ENCODE measurements at places on chromosomes 11 and 22.
A peak's percentile ranks its signal among the peaks of the same experiment; 100 is the strongest.

DNA sequence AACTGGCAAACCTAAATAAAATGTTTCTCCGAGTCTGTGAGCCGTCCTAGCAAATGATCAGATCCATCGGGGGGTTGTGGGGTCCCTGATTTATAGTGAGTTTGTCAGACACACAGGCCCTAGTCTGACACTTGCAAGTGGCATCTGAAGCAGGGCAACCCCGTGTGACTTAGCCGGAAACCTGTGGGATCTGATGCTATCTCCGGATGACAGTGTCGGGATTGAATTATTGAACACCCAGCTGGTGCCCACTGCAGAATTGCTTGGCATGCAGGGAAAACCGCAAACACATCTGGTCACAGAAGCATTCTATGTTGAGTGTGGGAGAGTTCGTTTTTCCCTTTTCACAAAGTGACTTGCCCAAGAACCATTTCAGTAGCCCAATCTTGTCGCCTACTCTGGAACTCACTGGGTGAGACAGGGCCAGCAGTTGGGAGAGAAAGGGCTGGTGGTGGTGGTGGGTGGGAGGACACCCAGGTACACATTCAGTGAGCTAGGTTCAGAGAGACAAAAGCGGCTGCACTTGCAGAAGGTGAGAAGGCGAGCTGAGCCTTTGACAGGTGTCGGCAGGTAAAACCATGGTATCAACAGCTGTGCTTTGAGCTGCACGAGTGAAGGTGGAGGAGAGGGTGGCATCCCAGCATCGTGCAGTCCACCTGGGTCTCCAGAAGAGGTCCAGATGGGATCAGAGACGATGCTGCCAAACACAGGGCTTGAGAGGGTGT is 33.7 kb upstream of the B3GAT1 start:
- DNase-seq: no peak

DNA sequence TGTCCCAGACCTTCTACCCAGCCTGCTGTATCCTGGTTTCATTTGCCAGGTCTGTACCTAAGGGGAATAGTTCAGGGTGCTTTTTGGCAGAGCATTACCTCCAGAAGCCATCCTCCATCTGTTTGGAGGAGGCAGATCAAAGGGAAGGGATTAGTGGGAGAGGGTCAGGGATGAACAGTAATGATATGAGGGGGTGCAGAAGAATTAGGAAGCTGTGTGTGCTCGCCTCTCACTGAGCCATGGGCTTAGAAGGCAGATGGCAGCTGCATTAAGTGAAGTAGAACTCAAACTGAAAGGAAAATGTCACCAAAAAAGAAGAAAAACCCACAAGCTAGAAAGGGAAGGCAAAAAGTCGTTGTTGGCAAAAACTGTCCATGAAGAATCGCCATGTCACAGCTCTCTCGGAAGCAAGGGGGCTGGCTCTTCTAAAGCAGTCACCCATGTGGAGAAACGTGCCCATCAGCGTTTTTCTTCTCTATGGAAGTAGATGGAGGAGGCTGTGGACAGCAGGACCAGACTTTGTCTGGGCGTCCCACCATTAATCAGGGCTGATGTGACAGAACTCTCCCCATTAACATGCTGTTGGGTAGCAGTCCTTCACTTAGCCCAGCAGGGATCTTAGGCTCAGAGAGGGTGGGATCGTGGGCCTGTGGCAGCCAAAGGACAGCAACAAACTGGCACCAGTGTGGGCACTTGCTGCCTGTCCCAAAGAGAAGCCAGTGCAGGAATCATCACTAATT is 46.8 kb downstream of the CEP164 start:
- DNase-seq: no peak

- no peak for DNase-seq
Observed at GRCh38 chr11:1930462-1930830, 10.9 kb downstream of the TNNT3 start.

- no peak for DNase-seq
Observed at GRCh38 chr22:40517631-40518030, 118.9 kb downstream of the MRTFA start.

DNA sequence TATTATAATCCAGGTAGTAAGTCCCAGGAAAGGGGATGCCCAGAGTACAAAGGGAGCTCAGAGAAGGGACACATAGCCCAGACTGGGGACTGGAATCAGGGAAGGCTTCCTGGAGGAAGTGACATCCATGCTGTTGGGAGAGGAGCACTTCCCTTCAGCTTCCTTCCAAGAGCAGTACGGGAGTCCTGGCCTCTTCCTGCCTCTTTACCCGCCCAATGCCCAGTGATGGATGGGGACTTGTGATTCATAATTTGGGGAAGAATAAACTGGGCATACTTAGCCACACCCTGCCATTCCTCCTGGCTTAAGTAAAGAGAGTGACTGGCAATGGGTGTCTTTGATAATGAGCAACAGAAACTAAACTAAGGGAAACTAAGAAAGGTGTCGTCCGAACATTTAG is 11.5 kb downstream of the C11orf91 start:
- no peak for DNase-seq

DNA sequence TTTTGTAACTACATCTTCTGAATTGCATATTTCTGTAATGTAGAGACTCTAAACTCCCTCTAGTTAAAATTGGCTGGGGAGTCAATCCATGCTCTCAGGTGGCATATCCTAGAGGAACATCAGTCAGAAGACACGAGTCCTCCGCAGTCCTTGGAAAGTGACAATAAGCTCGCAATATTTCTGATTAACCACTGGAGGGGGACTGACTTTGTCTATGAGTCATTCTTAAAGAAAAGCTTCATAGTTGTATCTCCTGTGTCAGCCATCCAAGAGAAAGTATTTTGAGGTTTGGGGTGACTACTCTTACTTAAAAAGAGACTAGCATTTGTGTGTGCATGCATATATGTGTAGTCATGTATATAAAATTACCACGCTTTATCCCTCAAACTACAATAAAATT is 60.2 kb downstream of the SLN start:
- DNase-seq: no peak

- DNase-seq: peak; percentile 77
Observed at GRCh38 chr22:42635531-42635930, 4.9 kb downstream of the ATP5MGL start.

- DNase-seq: no peak
Observed at GRCh38 chr22:30873661-30874060, 94.9 kb downstream of the MORC2 start.

DNA sequence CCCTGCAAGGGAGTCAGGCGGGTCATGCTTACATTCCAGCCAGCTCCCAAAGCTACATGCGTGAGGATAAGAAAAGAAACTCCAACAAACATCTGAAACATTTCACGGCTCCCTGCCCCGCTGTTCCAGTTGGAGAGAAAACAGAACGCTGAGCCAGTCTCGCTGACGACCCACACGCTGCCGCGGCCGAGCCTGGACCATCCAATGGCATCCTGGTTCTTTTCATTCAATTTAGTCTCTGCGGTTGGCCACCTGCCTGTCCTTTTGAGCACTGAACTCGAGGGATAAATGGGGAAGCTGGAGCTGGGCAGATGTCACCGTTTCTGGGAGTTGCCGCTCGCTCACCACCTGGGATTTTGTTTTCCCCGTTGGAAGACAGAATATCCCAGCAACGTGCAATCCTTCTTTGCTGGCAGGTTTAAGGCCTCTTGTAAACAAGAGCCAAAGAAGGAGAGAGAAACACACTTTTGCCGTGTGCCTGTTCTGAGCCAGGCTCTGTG is 45.3 kb upstream of the SHISAL1 start:
- peak; percentile 18 for DNase-seq

- DNase-seq: no peak
Observed at GRCh38 chr22:37634417-37634924, 5.0 kb upstream of the SH3BP1 start.

DNA sequence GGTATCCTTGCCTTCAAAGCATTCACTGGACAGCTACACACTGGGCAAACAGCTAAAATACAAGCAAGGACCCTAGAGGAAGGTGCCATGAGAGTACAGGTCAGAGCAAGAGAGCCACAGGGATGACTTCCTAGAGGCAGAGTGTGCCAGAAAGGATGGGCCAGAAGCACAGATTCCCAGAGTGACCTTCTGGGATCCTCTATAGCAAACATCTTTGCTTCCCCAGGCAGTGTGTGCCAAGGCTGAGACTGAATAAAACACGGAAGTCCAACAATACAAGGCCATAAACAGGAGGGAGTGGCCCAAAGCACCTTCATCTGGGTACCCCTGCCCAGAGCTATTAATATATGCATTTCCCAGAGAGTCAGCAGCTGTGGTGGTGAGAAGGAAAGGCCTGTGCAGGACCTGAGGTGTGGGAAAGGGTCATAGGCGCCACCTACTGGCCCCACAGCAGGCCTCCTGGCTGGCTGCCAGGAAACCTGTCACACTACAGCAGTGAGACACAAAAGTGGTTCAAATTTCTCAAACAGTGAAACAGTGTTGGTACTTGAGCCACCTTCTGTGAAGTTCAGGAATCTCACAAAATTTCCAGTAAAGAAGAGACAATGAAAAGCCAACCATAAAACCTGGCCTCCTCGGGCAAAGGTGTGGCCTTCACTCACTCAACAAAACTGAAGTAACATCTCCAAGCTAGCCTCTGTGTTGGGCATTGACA is 20.3 kb downstream of the CLPB start:
- DNase-seq: peak; percentile 81

DNA sequence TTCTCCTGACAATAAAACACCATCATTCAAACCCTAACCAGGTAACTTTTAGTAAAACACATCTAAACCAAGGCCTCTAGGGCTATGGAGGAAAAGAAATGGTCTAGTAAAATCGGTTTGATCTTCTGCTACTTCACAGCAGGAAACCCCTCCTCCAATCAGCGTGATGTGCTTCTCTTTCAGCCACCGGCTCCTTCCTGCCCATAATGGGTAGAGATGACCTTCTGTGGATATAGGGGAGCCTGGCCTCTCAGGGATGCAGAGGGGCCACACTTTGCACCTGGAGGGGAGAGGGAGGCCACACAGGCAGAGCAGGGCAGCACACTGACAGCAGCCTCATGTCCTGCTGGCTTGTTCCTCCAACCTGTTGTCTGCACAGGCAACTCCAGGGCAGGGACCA is 6.9 kb downstream of the EHD1 start:
- DNase-seq: no peak

DNA sequence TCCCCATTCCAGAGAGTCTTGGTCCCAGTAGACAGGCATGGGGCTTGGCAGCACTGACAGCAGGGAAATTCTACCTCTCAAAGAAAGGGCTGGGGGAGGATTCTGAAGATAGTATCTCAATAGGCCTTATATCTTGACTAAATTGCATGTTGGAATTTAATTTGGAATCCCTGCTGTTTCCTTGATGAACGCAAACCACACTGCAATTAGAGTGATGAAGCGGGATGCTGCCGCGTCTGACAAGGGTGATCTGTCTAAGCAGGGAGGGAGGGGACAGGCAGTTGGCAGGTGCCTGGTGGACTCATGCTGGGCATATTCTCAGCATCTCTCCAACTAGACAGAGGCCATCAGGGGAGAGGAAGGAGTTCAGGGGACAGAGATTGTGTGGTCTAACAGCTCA is 48.4 kb downstream of the COMMD9 start:
- no peak for DNase-seq

- DNase-seq: no peak
Observed at GRCh38 chr11:18209058-18209457, 27.5 kb downstream of the SAA4 start.

DNA sequence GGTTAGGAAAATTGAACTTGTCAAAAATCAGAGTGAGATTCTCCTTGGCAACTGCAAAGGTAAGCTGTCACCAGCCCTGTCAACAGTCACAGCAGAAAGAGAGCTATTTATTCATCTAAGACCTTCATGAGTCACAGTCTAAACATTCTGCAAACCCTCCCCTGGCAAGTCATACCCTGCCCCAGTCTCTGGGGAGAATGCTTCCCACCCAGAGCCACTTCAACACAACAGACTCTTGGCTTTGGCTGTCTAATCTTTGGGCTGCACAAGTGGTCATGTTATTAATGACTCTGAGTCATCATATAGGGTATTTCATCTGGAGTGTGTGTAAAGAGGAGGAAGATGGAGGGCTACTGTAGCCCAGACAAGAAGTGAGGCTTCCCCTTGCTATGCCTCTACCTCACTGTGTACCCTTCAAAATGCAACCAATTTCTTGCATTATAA is 153.4 kb downstream of the CCDC34 start:
- peak; percentile 92 for DNase-seq

DNA sequence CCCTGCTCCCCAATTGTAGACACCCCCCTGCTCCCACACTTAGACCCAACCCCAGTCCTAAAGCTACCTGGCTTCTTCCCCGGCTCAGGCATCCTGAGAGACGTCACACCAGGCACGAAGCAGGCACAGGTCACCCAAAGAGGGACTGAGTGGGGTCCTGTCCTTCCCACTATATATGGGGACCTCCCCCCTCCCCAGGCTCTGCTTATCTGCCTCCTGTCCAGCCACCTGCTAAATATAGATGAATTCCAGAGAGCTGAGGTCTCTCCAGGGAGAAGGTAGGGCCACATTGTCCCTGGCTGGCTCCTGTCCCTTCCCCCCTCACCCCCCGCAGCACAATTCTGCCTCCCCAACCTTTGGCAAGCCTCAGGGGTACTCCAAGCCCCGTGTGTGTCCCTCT is at the start of gene MYBPC3:
TSS of gene MYBPC3 (minus strand) at position 147 of the 400 bp plus-strand sequence. CDS start at position 92, 55 bp downstream.
- no peak for DNase-seq

GRCh38 chr11:58576887-58577471 is 1.3 kb upstream of the LPXN start:
- peak; percentile 62 for DNase-seq

DNA sequence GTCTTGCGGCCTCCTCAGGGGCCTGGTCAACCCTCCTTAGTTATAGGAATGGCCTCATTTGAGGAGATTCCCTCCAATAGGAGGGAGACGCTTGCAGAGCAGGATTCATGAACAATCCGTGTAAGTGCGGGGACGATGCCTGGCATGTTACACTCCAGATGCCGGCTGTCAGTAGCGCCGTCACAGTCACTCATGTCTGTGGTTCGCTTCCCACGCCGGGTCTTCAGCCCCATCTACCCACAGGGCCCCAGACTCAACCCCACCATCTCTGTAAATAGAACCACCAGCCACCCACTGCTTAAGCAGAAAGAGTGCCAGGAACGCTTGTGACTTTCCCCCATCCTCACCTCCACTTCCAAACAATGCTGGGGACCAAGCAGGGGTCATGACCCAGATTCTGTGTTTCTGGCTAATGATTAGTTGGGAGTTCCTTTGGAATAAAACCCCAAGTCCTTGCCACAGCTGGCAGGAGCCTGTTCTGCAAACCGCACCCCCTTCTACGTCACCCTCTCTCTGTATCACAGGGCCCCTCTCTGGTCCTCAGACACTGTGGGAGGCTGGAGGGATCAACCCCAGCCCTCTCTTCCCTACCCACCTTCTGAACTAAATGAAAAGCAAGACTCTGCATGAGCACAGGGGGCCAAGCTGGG is 38.8 kb upstream of the TOLLIP start:
- DNase-seq: no peak

GRCh38 chr11:118984825-118985224 is 13.1 kb upstream of the CENATAC start:
- DNase-seq: no peak

- DNase-seq: peak; percentile 23
Observed at GRCh38 chr11:59186130-59186594, 14.2 kb downstream of the DTX4 start.

- DNase-seq: no peak
Observed at GRCh38 chr22:45136594-45136993, 27.1 kb upstream of the NUP50 start.

- peak; percentile 41 for DNase-seq
Observed at GRCh38 chr11:116499396-116500003, 273.3 kb downstream of the BUD13 start.
